Activated CD4-positive, alpha-beta T cell treated with anti-CD3 and anti-CD28 coated beads, Interleukin-2, amount 50 U/mL, for 4 hours (primary cell): ENCODE measurements at places on chromosomes 2 and 18.

DNA sequence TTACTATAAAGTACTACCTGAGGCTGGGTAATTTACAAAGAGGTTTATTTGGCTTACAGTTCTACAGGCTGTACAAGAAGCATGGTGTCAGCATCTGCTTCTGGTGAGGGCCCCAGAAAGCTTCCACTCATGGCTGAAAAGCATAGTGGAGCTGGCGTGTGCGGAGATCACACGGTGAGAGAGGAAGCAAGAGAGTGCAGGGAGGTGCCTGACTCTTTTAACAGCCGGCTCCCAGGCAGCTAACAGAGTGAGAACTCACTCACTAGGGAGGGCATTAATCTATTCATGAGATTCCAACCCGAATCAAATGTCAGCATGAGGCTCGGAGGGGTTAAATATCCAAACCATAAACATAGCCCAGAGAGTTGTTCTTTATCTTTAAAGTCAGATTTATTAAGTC lies 117.3 kb downstream of the LDLRAD4 start:
- DNase-seq = no peak

DNA sequence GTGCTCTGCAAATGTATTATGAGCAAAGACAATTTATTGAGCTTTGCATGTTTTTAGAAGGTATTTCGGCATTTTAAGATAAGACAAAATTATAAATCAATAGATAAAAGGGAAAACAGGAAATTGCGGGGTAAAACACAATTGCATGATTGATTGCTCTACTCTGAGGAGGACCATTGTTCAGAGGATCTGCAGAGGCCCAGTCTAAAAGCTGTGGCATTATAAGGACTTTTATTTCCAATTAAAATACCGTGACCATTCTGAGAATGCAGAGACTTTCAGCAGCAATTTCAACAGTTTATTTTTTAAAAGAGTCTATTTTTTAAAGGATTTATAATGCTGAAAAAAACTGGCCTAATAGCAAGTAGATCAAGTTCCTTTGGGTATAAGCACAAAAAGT lies 62.0 kb downstream of the TPGS2 start:
- no peak for DNase-seq

DNA sequence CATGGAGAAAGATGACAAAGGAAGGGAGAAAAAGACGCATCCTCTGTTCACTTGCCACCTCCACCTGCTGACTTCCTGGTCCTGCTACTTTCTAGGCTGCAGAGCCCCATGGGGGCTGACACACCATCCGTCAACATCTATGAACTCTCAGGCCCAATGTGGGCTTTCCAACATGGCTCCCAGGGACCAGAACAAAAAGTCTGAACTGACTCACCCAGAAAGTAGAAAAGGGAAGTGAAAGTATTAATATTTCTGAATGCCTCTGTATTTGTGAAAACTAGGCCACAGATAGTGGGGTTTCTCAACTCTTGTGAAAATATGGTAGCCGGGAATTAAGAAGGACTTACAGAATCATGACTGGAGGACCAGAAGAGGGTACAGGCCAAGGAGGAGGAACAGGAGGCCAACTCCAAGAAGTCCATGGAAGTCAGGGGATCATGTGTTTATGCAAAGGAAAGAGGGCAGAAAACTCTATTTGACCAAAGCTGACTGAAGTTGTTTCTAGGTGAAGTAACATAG lies 123.1 kb upstream of the CAB39 start:
- DNase-seq = peak; percentile 12

DNA sequence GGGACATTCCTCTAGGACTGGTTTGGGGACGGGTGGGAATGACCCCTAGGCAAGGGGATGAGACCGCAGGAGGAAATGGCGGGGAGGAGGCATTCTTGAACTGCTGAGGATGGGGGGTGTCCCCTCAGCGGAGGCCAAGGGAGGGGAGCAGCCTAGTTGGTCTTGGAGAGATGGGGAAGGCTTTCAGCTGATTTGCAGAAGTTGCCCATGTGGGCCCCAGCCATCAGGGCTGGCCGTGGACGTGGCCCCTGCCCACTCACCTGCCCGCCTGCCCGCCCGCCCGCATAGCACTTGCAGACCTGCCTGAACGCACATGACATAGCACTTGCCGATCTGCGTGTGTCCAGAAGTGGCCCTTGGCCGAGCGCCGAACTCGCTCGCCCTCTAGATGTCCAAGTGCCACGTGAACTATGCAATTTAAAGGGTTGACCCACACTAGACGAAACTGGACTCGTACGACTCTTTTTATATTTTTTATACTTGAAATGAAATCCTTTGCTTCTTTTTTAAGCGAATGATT lies 4.9 kb downstream of the INHBB start:
- DNase-seq = no peak

GRCh38 chr2:112255875-112256274 lies 1.0 kb upstream of the ZC3H8 start:
- DNase-seq = no peak

DNA sequence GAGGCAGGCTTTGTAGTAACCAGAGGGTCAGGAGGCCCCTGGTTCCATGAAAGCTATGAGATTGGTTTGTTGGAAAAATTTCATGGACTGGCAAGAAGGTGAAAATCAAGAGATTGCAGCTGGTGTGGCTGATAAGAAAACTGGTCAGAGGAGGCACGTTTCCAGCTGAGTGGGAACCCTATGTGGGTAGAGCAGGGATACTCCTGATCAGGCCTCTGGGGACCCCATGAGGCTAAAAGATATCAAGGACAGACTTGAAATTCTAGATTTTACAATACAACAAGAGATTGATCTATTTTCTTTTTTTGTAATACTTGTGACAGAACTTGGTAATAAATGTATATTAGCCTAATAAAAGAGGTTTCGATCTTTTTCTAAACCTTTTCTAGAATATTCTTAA lies 1615.1 kb downstream of the DPP10 start:
- DNase-seq = no peak

- no peak for DNase-seq
Observed at GRCh38 chr2:195686564-195686963, 29.5 kb downstream of the SLC39A10 start.

DNA sequence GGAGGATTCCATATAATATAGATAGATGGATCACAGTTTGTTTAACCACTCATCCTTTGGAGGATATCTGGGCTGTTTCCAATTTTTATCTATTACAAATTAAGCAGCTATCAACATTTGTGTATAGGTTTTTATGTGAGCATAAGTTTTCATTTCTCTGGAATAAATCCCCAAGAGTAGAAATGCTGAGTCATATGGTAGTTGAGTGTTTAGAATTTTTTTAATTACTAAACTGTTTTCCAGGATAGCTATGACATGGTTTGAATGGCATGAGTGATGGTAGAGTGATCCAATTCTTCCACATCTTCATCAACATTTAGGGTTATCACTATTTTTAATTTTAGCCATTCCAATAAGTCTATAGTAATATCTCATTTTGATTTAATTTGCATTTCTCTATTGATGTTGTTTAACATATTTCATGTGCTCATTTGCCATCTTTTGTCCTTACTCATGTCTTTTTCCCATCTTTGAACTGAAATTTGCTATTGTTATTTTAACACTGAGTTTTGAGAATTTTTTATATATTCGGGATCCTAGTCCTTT lies 31.4 kb downstream of the ABCB11 start:
- no peak for DNase-seq

- no peak for DNase-seq
Observed at GRCh38 chr2:237625216-237625705, 2.1 kb upstream of the LRRFIP1 start.

DNA sequence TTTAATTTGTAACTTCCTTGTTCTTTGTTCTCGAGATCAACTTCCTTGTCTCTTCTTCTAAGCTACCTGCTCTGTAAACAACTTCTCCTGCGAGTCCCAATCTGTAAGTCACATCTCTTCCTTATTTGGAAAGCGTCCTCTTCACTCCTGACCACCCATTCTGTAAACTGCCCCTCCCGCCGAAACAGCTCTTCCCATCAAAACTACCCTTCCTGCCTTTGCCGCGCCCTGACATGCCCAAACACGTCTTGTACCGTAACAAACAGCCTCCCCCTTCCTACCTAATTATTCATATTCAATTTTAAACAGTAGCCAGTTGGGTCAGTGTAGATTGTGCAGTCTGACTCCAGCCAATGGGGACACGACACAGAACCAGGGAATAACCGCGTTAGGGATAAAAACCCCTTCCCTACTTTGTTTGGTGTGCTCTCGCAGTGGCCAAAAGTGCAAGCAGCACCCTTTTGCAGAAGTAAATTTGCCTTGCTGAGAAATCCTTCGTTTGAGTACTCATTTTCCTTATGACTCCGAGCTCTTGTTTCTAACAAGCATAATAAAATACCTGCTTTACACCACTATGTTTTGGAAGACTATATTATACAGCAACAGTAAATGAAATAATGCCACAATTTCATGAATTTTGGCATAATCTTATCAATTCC lies 39.8 kb downstream of the PIAS2 start:
- DNase-seq = no peak

DNA sequence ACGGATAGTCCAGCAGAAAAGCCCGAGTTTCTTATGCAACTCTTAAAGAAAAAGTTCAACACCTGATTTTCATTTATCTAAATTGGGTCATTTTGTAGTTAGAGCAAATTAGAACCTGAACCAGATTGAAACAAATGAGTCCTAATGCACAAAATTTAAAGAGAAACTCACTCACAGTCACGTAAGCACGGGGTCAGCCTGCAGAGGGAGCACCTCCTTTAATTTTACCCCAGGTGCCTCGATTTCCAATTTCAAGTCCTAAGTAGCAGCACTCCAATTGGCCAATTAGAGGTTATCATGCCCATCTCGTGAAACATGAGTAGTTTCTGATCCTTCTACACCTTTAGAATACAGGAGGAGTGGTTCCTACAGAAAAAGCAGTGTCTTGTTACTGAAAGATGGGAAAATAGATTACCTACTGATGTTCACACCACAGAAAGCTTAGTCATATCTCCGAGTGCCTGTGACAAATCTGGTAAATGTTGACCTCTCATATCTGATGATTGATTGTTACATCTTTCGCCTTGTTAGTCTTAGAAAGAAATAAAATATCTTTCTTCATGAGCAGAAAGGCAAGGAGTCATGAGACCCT lies 1929.8 kb upstream of the LRRTM1 start:
- DNase-seq = no peak

DNA sequence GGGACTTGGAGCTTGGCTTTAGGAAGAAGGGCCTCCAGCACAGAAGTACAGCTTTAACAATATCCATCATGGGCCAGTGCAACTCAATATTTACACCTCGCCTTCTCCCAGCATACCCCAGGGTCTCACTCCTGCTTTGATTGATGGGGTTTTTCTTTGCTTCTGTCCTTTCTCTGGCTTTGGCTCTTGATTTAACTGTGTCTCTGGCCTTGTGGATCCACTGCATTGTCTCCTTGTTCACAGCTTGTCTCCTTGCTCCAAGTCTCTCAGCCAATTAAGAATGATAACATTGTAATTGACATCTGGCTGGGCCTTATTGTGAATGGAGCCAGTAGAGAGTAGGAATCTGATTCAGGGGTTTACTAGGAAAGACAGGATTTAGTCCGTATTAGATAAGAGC lies 1019.5 kb downstream of the TMEM182 start:
- no peak for DNase-seq

DNA sequence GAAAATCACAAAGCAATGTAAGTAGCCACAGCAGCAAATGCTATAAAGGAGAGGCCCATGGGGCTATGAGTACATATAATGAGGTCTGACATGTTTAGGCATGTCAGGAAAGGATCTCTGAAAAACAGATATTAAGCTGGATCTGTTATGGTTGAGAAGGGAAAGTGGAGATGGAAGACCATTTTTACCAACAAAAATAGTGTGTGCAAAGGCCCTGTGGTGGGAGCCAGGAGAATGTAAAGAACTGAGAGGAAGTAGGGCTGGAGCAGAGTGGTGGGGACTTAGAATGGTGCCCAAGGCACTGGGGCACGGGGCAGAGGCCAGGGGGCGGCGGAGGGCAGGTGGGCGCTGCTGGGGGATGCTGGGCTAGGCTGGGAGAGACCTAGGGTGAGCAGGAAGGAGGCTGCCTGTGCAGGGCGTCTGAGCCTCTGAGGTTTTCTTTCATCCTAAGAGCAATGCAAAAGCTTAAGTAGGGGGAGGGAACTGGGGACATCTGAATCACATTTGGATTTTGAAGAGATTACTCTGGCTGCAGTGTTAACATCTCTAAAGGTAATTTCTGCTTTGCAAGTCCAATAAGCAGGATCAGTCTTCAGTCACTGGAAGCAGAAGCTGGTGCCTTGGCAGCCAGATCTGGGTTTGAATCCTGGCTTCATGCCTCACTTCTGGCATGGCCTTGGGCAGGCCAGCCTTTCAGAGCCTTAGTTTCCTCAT lies 4.9 kb upstream of the AGFG1 start:
- no peak for DNase-seq

DNA sequence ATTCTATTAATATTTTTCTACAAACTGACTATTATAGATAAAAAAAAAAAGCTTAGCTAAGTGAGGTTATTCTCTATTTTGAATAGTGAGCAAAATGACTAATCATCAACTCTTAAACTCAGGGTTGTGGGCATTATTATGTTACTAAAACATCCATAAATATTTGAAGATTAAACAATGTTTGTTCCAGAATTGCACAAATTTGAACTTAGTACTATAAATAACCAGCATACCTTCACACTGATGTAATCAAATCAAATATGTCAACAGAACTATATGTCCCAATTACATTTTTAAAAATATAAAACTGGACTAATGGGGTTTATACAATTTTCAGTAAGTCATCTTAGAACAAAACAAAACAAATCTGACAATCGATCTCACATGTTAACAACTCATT lies 800.9 kb downstream of the LRP1B start:
- no peak for DNase-seq

GRCh38 chr2:181106789-181107627 lies 126.6 kb downstream of the UBE2E3 start:
- DNase-seq = no peak

- no peak for DNase-seq
Observed at GRCh38 chr2:20621366-20622295, 29.3 kb downstream of the HS1BP3 start.

DNA sequence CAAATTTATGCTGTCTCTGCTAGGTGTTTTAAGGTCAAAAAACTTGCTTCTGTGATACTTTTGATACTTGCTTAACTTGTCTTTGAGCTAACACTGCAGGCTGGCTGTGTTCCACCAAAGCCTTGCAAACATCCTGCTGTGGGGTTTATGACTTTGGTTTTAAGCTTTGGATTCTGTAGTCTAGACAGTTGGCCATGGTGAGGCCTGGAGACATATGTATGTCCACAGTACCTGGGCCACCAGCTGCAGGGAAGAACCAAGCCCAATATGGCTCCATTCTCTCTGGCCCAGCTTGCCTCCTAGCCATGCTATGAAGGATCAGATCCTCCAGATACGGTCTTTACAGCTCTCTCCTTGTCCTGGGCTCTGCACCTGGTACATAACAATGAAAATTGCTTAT lies 113.9 kb downstream of the INO80D start:
- DNase-seq = no peak

GRCh38 chr2:195756218-195756942 lies 99.4 kb downstream of the SLC39A10 start:
- DNase-seq = no peak

DNA sequence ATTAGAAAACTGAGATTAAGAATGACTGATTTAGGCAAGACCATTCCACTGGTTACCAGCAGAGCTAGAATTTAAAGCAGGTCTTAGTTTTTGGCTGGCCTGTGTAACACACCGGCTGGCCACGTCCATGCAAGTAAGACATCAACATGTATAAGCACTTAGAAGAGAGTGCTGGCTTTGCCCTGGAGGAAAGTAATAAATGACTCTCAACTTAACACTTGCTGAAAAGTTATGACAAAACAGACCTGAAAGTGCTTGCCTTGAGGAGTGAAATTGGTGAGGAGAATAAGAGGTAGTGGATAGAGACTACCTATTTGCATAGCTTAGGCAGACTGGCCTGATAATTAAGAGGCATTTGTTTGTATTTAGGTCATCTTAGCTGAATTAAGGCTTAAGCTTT lies 165.7 kb upstream of the KCNJ3 start:
- no peak for DNase-seq
